ENCODE measurements at places on chromosomes 7 and 10.

- no peak for DNase-seq
Measured at GRCh38 chr10:102327641-102328040, 67.9 kb upstream of the NFKB2 start.

DNA sequence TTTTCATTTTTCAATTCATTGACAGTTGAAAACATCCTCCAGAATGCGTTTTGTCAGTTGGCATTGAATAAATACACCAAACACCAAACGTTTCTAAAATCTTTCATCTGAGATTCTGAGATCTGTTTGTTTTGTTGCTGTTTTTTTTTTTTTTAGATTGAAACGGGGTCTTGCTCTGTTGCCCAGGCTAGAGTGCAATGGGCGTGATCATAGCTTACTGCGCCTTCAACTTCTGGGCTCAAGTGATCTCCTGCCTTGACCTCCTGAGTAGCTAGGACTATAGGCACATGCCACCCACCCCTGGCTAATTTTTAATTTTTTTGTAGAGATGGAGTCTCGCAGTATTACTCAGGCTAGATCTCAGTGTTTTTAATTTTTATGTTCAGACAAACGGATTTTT lies 30.7 kb downstream of the ZRANB1 start:
- no peak for DNase-seq

GRCh38 chr10:22086730-22087401 lies 83.3 kb upstream of the DNAJC1 start:
- DNase-seq = peak; percentile 44

- DNase-seq = no peak
Measured at GRCh38 chr10:29486433-29486832, 148.3 kb downstream of the SVIL start.

- peak; percentile 73 for DNase-seq
Measured at GRCh38 chr7:68977385-68978055, 620.8 kb upstream of the AUTS2 start.

GRCh38 chr7:92623544-92623943 lies 33.4 kb upstream of the FAM133B start:
- DNase-seq = no peak

DNA sequence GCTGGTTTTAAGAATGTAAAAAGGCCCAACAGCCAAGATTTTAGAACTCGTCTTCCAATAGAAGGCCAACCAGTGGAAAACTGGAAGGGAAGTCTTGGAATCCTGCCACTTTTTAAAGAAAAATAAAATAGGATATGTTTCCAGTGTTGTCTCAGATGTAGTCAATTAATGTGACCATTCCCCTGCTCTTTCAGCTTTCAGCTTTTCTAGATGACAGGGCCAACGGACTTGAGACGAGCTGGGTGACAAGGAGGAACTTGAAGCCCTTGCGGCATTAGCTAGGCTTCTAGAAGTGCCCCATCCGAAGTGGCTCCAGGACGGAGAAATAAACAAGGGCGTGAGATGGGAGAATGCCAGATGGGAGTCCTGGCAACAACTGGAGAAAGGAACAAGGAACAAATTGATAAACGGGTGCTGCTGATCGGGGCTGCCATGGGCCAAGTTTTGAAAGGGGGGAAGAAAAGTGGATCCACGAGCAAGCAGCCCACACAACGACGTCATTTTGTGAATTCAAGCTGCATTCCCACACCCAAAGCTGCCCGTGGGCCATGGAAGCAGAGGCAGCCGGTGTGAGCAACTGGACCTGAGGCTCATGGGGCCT lies 42.3 kb downstream of the CTBP2 start:
- no peak for DNase-seq

GRCh38 chr10:92238054-92238585 lies 52.8 kb downstream of the CPEB3 start:
- DNase-seq = no peak

GRCh38 chr7:84081973-84082522 lies 112.5 kb downstream of the SEMA3A start:
- DNase-seq = no peak

DNA sequence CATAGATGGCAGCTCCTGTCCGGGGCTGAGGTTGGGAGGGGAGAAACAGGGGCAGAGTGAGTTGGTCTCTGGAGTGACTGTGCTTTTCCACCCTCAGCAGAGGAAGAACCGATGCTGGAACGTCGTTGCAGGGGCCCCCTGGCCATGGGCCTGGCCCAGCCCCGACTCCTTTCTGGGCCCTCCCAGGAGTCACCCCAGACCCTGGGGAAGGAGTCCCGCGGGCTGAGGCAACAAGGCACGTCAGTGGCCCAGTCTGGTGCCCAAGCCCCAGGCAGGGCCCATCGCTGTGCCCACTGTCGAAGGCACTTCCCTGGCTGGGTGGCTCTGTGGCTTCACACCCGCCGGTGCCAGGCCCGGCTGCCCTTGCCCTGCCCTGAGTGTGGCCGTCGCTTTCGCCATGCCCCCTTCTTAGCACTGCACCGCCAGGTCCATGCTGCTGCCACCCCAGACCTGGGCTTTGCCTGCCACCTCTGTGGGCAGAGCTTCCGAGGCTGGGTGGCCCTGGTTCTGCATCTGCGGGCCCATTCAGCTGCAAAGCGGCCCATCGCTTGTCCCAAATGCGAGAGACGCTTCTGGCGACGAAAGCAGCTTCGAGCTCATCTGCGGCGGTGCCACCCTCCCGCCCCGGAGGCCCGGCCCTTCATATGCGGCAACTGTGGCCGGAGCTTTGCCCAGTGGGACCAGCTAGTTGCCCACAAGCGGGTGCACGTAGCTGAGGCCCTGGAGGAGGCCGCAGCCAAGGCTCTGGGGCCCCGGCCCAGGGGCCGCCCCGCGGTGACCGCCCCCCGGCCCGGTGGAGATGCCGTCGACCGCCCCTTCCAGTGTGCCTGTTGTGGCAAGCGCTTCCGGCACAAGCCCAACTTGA lies 2.7 kb downstream of the REPIN1 start:
- DNase-seq = no peak

- DNase-seq = no peak
Measured at GRCh38 chr10:13590886-13591285, 4.1 kb downstream of the PRPF18 start.

- peak; percentile 43 for DNase-seq
Measured at GRCh38 chr10:76324283-76324682, 892.9 kb downstream of the LRMDA start.

DNA sequence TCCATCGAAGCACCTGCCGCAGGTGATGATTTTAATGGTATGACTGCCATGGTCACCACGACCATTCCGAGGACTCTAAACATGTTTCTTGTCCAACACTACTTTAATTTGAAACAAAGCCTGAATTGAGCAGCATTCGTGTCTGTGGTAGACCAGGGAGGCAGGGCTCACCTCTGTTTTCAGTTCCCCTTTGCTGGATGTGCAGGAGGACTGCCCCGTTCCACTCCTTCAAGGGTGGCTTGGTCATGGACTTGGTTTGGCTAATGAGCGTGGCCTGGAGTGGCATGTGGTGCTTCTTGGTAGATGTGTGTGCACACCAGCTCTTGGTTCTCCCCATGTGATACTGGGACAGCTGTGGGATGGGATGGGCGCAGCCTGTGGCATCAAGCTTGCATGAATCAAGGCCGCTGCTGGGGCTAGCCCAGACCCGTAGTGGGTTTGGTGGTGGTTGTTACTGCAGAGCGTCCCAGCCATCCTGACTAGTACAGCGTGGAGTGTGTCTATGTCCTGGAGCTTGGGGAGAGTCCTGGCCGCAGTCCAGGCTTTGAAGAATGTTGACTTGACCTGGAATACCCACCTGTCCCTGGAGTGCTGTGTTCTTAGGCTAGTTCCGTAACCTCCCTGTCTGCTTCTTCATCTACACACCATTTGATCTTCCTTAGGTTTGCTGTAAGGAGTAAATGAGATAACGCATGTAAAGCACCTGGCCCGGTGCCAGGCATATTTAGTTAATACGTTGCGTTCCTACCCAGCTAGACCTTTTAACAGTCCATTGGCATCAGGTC lies 34.8 kb downstream of the MGMT start:
- peak; percentile 41 for DNase-seq

- peak; percentile 4 for DNase-seq
Measured at GRCh38 chr7:35263396-35263795, 9.5 kb upstream of the TBX20 start.

DNA sequence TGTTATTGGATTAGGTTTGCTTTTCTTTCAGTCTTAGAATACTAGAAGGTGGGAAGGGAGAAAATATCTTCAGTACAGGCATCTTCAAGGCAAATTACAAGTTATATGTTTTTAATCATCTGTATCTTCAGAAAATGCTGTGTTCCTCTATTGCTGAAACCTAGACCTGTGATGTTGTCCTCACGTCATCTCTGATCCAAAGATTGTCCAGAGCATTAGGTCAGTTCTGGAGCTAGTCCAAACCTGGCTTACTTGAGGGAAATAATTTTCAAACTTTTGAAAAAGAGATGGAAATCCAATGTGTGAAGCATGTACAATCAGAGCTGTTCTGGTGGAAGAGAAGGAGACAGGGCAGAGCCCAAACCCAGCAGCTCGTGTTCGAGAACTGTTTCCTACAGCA lies 217.3 kb downstream of the ZEB1 start:
- DNase-seq = no peak

- DNase-seq = no peak
Measured at GRCh38 chr7:137978464-137979237, 23.2 kb downstream of the CREB3L2 start.
